Stimulated activated CD8-positive, alpha-beta memory T cell treated with anti-CD3 and anti-CD28 coated beads, Interleukin-15, amount 100 ng/mL, for 1 hour (primary cell): ENCODE measurements at places on chromosomes 7 and 10.

DNA sequence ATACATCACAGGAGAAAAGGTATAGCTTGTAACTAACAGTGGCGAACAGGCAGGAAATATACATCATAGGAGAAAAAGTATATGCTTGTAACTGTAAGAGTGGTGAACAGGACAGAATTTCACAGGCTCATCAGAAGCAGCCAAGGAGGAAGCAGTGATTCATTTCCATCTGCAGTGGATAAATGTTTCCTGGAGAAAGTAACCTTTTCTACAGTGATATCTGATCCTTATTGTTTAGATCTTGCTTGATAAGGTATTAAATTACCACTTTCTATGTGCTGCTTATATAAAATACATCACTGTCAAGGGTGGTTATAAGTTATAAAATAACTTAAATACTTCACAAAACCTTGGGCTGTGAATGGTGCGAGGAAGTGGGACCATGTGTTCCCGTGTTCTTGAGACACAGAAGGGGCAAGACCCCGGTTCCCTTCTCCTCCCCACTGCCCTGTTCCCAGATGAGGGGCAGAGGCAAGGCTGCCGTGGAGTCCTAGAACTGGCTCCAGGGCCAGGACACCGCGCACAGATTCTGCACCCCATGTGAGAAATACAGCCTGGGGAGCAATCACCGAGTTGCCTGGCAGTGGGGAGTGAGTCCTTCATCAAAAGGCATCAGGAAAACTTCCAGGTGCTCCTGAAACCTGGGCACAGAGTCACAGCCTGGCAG, 135.2 kb downstream of the DIP2C start:
- DNase-seq: no peak

DNA sequence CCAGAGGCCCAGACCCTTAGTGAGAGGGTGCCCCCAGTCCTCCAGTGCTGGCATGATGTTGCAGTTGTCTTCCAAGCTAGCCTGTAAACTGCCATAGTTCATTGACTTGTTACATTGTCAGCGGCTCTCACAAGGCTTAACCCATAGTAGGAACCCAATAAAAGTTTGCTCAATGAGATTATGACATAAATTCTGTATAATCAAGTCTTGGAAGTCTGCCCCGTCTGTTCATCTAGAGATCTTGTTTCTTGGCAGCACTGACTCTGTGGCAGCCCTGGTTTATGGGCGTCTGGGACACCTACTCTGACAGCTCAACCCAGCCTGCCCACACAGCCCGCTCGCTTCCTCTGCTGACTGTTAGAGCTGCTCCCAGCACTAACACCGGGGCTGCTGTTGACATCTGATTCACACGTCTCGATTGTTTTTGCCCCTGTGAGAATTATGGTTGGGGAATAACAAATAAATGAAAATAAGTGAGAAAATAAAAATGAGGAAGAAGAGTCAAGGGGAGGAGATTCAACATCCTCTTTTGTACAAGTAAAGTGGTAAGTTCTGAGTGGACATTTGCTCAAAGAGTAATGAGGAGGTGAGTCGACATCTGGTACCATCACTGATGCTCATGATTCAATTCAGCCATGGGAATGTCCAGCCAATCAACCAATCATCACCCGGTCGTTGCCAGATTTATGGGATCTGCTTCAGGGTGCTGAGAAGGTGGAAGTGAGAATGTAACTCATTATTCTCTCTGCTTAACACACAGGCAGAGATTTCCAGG, 160.8 kb downstream of the SPAG6 start:
- peak; percentile 17 for DNase-seq

- no peak for DNase-seq
Measured at GRCh38 chr10:96683710-96684109, 36.6 kb downstream of the PIK3AP1 start.

DNA sequence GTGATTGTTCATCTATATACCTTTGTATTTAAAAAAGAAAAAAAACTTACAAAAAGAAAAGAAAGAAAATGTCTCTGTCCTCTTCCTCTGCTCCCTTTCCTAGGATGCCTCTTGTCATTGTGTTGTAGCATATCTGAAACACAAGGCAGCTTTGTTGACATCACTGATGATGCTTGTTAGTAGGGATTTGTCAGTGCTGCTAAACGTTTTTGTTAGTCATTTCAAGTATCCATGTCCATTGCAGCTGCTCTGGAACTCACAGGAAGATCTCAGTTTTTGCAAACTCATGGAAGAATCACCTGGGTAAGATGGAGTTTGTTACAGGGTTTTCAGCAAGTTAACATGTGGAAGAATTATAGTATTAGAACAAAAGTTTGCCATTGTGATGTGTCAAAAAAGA, 123.6 kb downstream of the CCSER2 start:
- no peak for DNase-seq

GRCh38 chr7:17910377-17910776, 29.9 kb downstream of the SNX13 start:
- no peak for DNase-seq

DNA sequence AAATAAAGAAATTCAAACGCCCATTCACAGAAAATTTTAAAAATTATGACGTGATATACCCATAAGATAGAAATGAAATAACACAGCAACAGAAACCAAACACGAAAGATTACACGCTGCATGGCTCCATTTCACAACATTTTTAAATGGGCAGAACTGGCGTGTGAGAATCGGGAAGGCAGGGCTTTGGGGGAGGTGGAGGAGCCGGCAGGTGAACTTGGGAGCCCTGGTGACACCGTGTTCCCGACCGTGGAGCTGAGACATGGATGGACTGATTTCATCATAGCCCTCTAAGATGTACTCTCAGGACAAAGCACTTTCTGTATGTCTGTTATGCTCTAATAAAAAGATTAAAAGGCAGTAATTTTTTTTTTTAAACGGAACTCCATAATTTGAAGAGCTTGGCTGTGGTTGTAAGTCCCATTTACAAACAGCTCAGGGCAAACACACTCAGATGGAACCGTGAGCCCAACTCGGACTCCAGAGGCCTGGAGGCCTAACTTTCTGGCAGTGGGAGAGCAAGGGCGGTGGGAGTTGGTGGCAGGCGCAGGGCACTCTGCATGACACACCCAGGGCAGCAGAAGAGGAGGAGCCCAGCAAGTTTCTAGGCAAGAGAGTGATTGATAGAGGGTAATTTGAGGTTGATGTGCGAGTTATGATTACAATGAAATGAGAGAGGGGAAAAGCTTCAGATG, 203.4 kb downstream of the MAD1L1 start:
- no peak for DNase-seq

GRCh38 chr7:117704063-117704462, 169.2 kb downstream of the CTTNBP2 start:
- DNase-seq: no peak

DNA sequence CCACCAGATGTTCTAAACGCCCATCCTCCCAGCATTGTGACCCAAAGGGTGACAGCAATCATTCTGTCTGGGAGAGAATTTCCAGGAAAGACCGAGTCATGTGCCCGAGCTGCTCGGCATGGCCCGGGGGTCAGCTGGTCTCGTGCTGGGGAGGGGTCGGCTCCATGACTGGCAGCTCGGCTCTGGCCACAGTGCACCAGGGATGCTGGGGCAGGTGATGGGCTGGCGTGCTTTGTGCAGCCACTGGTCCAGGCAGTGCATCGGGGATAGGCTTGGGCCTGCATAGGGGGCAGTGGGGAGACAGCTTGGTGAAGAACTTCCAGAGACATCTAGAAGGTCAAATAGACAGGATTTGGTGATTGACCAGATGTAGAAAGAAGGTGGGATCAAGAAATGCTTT, 39.2 kb upstream of the PSMG3 start:
- no peak for DNase-seq

DNA sequence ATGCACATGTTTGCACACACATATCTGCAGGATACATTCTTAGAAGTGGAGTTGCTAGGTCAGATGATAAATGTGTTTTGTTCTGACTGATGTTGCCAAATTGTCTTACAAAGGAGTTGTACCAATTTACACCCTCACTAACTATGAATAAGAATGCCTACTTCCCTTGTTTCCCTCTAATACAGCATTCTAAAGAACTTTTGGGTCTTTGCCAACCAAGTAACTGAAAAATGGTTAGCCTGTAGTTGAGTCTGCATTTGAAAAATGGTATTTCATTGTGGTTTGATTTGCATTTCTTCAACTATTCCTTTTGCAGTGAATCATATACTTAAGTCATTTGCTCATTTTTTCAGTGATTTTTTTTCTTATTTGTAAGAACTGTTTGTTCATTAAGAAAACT, 48.4 kb downstream of the TMEM26 start:
- no peak for DNase-seq

DNA sequence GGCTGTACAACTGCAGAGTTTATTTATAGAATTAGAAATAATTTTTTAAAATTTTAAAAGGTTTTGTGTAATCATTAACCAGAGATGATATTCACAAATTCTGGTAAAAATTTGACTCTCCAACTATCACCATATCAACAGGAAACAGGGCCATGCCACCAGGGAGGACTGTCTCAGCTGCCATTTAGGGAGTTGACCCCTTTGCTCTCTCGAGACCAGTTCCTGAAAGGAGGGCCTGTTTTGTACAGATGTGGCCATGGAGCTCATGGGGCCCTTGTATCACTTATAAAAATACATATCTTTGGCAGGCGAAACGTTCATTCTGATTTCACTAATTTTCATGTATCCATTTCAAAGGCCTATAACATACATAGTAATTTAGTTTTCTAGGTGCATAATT, 20.3 kb downstream of the H2AZ2 start:
- DNase-seq: no peak

DNA sequence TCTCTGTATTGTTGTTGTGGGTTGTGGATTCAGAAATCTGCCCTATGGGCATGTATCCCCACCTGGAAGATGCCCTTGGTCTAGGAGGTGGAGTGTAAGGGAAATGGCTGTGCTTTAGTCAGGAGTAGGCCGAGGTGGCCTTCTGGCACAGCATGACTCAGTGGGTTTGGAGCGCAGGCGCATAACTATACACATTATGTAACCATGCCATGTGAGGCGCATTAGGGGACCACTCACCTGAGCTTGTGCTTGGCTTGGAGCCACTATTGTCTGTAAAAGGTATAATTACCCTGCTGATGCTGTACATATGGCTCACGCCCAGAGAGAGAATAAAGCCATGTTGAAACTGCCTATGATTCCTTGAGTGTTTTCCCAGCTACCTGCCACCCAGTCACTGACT, 20.6 kb upstream of the ADAMTS14 start:
- DNase-seq: no peak

DNA sequence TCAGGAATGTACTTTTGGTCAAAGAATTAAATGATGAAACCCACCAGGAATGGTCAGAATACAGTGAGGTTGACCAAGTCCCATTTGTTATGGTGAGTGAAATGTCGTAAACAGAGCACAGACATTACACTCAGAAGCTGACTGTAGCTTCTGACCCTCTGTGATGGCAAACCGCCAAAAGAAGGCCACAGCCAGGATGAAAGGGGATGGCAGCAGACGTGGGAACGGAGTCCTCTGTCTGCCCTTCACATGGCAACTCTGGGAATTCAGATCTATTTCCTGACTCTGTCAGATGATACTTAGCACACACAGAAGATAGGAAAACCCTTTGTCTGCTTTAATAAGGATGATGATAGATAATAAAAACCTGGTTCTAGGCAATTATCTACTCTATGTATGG, 757.1 kb downstream of the SORCS3 start:
- no peak for DNase-seq

DNA sequence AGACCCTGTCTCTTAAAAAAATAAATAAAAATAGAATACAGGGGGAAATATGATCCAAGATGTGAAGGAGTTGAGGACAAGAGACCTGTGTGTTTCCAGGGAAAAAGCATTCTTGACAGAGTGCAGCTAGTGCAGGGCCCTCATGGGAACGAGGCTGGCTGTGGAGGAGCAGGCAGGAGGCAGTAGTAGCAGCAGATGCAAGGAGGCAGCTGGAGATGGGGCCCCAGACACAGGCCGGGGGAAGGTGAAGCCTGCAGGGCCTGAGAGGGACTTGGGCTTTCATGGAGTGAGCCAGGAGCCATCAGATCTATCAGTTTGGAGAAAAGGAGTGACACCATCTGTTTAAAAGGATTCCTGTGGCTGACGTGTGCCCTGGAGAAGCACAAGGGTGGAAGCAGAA, 71.4 kb upstream of the ZNF438 start:
- no peak for DNase-seq

DNA sequence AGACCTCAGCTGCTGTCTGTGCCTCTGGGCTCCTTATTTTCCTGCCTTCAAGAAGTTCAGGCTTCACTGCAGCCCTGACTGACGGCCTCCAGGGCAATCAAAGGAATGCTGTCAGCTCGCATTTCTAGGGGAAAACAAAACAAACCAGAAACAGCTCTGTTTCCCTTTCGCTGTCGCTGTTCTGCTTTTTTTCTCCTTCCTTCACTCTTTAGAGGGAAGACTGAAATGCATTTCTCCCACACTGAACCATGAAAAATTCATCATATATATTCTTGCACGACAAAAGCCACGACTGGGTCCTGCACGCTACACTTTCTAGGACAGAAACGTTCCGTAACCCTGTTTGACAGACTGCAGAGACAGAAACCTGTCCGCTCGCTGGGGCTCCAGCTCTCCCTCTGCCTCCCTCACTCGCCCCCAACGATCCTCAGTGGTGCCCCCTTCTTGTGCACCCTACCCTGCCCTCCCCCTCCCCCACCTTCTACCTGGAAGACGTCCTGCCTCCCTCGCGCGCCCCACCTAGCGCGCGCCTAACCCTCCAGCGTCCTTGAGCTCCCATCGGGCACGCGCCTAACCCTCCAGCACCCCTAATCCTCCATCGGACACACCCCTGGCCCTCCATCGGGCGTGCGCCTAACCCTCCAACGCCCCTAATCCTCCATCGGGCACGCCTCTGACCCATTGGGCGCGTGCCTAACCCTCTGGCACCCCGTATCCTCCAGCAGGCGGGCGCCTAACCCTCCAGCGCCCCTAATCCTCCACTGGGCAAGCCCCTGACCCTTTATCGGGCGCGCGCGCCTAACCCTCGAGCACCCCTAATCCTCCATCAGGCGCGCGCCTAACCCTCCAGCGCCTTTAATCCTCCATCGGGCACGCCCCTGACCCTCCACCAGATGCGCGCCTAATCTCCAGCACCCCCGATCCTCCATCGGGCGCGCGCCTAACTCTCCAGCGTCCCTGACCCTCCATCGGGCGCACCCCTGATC, 37.1 kb downstream of the SVOPL start:
- no peak for DNase-seq

- DNase-seq: no peak
Measured at GRCh38 chr10:10958041-10958440, 59.6 kb upstream of the CELF2 start.

DNA sequence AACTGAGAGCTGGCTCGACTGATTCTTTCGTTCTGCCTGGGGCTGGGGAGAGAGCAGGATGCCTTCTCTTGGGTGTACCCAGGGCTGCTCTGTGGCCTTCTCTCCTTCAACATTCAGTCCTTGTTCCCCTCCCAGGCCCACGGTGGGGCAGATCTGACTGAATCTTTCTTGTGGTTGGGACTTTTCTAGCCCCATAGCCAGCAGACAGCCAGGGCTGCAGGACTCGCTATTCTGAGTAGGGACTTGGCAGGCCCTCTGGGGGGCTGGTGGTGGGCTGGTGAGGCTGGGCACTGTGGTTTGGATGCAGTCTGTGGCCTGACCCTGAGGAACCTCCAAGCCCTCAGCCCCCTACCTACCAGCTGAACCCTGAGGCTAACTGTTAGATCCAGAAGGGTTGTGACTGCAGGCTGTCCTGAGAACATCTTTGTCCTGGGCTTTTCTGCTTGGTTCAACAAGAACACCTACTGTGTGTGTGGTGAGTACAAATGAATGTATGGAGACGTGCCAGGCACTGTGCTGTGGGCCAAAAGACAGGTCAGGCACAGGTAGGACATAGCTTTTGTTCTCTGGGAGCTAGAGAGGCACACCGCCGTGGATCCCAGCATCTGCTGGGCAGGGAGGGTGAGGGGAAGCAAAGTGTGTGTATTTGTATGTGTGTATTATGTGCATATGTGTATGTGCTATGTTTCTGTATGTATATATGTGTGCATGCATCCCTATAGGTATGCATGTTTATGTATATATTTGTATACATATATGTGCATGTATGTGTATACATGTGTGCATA, 2.1 kb upstream of the PALD1 start:
- no peak for DNase-seq
